ENCODE measurements at places on chromosomes 16 and 17.

DNA sequence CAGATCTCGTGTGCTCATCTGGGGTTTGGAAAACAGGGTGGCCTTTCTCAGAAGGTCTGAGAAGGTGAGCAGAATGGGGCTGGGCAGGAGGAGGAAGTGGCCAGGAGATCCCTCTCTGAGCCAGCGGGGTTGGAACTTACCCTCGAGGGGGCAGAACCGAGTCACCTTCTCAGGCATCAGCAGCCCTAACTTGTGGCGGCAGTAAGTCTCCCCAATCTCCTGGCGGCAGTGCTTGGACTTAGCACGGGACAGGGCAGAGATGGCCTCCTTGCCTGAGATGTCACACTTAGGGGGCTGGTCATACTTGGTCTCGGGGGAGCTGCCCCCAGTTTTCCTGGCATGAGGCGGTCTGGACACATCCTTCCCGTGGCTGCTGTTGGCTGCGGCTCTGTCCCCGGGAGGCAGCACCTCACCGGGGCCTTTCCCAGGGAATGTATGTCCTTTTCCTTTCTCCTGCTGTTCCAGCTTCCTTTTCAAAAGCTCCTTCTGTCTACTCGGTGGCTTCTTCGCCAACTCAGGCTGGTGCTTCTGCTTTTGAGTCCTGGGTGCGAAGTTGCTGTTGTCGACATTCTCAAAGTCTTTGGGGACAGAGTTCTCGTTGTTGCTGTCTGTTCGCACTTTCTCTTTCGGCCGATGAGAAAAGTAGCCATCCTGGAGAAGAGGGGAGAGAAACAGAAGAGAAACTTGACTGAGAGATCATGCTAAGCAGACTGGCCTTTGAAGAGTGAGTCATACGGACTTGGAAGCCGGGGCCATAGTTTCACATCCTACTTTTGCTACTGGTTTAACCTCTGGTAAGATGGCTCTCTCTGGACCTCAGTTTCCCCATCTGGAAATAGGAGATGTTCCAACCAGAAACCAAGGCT lies 211.7 kb downstream of the XYLT1 start:
- no peak for DNase-seq

DNA sequence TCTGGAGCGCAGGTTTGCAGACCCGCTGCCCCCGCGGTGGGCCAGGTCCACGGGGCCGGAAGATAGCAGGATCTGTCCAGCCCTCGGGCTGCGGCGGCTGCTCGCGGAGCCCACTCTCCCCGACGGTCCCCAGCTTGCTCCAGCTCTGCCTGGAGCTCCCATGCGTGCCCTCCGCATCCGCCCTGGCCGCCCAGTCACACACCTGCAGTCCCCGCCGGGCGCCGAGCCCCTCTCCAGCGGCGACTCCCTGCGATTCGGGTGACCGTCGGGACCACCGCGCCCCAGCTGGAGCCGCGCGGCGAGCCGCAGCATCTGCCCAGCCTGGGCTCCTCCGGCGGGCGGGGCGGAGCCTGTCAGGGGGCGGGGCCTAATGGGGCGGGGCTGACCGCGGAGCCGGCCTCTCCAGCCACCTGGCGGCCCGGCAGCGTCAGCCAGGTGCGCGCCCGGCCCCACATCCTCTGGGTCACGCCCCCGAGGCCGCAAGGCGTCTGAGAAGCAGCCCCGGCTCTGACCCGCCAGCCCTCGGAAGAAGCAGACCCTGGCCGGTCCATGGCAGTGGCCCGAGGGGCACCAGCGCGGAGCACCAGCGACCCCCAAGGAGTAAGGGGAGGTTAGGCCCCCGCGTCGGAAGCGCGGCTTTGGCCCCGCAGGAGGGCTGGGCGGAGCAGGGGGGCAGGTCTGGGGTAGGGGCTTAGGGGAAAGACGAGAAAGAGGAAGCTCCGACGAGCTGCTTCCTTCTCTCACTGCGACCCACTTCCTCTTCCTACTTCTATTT lies at the start of gene PIK3R5:
TSS of gene PIK3R5 (minus strand) at position 314 of the 775 bp plus-strand sequence. CDS start 54,213 bp downstream, outside the sequence.
- peak; percentile 85 for DNase-seq

DNA sequence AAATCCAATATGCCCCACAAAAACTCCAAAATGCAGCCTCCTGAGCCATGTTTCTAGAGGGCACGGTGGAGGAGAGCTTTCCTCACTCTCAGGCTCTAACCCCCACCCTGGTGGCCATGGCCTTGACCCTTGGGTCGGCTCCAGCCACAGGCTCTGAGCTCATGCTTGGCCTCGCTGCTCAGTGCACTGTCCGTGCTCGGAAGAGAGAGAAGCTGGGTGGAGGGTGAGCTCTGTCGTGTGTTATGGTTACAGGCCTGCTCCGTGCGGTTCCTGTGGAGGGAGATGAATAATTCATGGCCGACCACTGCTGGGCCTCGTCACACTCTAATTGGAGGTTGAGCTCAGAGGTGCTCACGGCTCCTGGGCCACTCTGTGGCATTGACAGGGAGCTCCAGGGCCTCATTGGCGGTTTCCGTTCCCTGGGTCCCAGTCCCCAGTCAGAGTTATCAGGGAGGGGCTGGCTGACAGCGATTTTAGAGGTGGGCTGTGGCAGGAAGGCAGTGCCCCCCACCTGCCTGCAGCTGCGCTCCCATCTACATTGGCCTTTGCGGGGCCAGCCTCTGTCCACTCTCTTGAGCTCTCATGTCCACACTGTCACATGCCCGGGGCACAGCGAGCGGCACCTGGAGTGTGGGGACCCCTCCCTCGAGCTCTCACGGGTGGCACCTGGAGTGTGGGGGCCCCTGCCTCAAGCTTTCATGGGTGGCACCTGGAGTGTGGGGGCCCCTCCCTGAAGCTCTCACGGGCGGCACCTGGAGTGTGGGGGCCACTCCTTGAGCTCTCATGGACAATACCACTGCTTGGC lies 24.9 kb downstream of the ACSF3 start:
- DNase-seq = no peak

- no peak for DNase-seq
These were observed 332.0 kb upstream of the MAF start for GRCh38 chr16:79932572-79932971.

GRCh38 chr17:41223821-41224220 lies 2.6 kb upstream of the KRTAP9-2 start:
- no peak for DNase-seq

DNA sequence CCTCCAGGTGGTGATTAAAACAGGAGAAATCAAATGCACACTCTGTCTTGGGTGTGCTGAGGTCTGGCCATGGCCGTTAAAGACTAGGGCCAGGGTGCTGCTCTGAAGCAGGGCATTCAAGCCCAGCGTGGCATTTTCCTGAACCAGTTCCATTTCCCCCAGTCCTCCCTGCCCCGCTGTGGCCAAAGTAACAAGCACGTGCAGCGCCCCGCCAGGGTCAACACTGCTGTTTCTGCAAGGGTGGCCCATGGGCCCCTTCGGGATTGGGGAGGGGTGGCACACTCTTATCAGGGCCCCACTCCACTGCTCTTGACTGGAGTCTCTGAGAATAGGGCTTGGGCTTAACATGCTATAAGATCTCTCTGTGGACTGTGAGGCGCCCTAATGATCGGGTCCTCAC lies 72.9 kb downstream of the IL21R start:
- DNase-seq = no peak

- no peak for DNase-seq
These were observed 464.1 kb upstream of the SALL1 start for GRCh38 chr16:51615141-51615540.

GRCh38 chr16:84514874-84515835 lies 10.7 kb upstream of the MEAK7 start:
- DNase-seq = peak; percentile 63

- no peak for DNase-seq
These were observed 15.4 kb downstream of the DNAAF8 start for GRCh38 chr16:4749700-4750257.

DNA sequence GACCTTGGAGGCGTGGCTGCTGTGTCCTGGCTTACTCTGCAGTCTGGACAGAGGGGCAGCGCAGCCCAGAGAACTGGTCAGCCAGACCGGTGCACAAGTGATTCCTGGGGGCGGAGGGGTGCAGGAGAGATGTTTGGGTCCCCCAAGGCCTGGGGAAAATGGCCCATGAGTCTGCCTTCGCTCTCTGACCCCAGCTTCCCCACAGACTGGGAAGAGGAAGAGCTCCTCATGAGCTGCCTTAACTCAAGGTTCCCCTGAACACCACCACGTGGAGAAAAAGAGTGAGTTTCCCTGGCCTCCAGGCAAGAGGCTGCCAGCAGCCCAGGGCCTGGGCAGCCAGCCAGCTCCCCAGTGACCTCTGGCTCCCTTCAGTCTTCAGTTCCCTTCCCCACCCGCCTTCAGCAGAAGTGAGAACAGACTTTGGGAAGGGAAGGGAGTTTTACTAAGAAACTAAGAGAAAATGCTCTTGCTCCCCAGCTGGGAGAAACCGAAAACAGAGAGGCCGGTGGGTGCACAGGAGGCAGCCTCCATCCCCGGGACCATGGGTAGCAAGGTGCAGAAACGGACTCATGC lies 2.0 kb upstream of the C17orf99 start:
- no peak for DNase-seq

GRCh38 chr16:67786491-67786890 lies 19.9 kb downstream of the RANBP10 start:
- DNase-seq = no peak

DNA sequence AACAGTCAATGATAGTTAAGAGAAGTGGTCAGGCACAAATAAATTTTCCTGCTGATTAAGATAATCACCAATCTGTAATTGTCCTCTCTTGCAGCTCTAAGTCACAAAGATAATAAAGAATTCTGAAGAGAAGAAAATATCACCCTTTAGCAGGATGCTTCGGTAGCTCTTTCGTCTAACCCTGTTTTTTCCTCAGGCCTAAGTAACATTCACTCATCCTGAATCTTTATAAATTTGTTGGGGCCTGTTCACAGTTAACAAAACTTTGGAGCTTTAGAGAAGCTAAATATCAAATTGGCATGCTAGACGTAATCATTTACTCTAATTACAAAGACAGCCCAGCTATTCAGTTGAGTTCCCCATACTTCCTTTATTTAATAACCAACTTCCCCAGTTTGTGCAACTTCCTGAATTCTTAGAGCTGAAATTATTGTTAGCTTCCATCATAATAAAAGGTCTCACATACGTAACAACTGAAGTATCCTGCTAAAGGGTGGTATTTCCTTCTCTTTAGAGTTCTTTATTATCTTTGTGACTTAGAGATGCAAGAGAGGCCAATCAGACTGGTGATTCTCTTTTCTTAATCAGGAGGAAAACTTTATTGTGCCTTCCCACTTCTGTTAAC lies 118.6 kb downstream of the TANGO6 start:
- DNase-seq = no peak

DNA sequence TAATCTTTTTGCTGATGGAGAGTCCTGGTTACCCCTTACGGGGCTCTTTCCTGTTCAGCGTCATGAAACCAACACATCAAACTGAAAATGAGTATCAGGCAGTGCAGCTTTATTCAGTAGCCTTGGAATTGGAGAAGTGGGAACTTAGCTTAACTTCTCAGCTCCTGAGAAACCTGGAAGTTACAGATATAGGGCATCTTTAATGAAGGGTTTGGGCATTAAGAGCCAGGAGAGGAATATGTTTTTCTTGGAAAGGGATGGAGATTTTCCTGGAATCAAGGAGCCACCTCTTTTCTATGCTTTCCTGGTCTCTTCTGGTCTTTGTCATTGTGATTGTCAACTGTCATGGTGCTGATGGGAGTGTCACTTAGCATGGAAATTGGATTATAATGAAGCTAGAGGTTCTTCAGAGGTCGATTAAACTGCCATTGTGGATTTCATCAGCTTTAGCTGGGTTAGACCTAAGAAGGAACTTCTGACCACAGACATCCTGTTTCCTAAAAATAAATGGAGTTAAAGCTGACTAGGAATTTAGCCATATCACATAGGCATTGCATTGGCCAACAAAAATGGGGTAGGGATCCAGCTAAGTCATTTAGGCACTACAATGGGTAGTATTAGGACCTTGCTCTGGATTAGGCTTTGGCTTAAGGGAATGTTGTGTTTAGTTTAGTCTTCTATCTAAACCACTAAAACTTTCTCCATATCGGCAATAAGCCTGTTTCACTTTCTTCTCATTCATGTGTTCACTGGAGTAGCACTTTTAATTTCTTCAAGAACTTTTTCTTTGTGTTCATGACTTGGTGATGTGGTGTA lies 186.4 kb downstream of the BCAS3 start:
- DNase-seq = no peak

DNA sequence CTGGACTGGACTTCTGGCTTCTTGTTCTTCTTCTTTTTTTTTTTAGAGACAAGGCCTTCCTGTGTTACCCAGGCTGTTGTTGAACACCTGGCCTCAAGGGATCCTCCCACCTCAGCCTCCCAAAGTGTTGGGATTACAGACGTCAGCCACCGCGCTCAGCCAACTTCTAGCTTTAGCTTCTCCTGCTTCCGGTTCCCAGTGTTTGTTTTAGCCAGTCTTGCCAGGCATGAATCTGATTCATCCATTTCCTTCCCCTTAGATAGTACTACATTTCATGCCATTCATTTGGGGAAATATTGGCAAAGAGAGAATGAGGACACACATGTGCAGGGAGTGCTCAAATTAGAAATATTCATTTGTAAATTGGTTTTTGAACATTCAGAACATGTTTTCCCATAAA lies 12.1 kb upstream of the NDUFAB1 start:
- DNase-seq = no peak

DNA sequence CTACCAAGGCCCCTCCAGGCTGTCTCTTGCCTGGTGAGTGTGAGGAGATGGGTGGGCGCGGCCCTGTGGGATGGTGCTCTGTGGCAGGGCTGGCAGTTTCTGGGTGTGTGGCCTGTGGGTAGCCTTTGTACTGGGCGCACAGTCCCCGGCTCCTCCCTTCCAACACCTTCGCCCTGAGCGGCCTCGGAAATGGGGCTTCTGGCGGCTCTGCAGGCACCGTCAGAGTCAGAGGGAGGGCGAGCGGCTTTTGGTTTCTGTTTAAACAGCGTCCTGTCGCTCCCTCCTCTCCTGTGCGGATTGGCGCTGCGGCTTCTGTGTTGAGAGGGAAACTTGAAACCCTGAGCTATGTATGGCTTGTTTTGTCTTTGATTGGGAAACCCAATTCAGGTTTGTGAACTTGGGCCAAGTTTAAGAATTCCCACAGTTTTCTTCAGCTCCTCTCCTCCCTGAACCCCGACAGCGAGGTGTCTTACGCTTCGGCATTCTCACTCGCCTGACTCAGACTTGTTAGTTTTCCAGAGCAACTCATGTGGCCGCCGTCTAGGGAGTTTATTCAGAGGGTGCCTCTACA lies 8.3 kb upstream of the ZNF750 start:
- peak; percentile 23 for DNase-seq

GRCh38 chr17:32268734-32269288 lies 3.2 kb downstream of the RHBDL3 start:
- no peak for DNase-seq

GRCh38 chr16:83681381-83681956 lies 126.3 kb upstream of the HSBP1 start:
- DNase-seq = no peak
